ENCODE measurements at places on chromosomes 4 and X. TPM values are rescaled to one million over a fixed set of nuclear protein-coding genes. Genes with fewer than 3 reads are reported as not detected.

SH3BGRL gene
- 59.7 TPM for polyA plus RNA-seq

RS1 gene
- not detected for polyA plus RNA-seq

UGT2B15 gene
- 40.6 TPM for polyA plus RNA-seq

FBXO8 gene
- 12.5 TPM for polyA plus RNA-seq

GPC3 gene
- polyA plus RNA-seq: 0.95 TPM

CDX4 gene
- not detected for polyA plus RNA-seq

IL9R gene
- 0.11 TPM for polyA plus RNA-seq

TMEM31 gene
- 0.35 TPM for polyA plus RNA-seq

VCX3B gene
- polyA plus RNA-seq: 0.68 TPM

BTK gene
- 0.53 TPM for polyA plus RNA-seq

PPARGC1A gene
- 2.7 TPM for polyA plus RNA-seq

PCDH7 gene
- polyA plus RNA-seq: 0.52 TPM
